ENCODE measurements at places on chromosomes 7 and 10.

DNA sequence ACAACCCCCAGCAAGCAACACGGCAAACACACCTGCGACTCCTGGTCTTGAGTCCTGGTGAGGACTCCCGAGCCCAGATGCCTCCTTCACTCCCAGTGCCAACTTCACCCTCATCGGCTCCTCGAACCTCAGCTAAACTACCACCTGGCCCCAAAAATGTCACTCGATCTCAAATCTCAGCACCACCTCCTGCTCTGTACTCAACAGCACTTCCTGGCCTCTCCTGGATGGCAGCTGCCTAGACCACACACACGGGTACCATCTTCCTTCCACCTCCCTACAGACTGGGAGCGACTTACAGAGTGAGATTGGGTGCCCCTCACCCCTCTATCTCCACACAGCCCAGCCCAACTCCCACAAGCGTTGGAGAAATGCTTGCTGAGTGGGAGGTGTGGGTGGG is 123.9 kb upstream of the MGMT start:
- no peak for DNase-seq

DNA sequence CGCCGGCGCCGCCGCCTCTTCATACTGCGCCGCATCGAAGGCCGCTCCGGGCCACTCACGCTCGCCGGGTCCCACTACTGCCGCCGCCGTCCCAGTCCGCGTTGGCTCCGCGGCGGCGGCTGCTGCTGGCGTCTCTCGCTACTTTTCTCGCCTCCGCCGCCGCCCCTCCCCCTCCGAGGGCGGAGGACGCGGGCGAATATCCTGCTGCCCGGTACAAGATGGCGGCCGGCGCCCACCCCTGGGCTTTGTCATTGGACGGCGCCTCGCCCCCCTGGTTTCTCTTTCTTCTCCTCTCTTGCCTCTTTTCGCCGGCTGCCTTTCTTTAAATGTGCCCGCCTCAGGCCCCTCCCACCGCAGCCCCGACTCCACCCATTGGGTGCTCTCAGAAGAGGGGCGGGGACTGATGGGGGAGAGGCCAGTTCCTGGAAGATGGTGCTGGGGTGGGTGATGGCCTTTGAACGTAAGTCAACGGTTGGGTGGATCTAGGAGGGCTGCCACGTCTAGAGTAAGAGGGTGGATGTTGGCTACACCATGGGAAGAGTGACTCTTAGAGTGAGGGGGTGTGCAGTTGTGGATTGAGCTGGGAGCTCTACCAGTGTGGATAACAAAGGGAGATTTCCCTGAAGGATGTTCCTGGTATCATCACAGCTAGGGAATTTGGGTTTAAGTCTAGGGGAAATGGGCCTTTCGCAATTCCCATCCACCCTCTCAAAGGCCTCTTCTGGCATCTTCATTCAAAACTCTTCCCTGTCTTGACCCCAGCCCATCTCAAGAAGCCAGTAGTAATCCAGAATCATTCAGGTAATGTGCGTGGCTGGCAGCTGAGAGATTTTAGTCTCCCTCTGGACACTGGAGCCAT is at the start of gene CCDC71L:
Gene CCDC71L, minus strand, starts transcription at position 297 of the 859 bp plus-strand sequence. Its CDS starts 262 bp downstream, at position 35.
- peak; percentile 92 for DNase-seq

GRCh38 chr7:7861211-7861633 is 107.4 kb upstream of the GLCCI1 start:
- no peak for DNase-seq

GRCh38 chr10:91418416-91418815 is 8.3 kb downstream of the HECTD2 start:
- DNase-seq, result no peak

- no peak for DNase-seq
Measured at GRCh38 chr7:77897004-77897547, 98.5 kb downstream of the PHTF2 start.

DNA sequence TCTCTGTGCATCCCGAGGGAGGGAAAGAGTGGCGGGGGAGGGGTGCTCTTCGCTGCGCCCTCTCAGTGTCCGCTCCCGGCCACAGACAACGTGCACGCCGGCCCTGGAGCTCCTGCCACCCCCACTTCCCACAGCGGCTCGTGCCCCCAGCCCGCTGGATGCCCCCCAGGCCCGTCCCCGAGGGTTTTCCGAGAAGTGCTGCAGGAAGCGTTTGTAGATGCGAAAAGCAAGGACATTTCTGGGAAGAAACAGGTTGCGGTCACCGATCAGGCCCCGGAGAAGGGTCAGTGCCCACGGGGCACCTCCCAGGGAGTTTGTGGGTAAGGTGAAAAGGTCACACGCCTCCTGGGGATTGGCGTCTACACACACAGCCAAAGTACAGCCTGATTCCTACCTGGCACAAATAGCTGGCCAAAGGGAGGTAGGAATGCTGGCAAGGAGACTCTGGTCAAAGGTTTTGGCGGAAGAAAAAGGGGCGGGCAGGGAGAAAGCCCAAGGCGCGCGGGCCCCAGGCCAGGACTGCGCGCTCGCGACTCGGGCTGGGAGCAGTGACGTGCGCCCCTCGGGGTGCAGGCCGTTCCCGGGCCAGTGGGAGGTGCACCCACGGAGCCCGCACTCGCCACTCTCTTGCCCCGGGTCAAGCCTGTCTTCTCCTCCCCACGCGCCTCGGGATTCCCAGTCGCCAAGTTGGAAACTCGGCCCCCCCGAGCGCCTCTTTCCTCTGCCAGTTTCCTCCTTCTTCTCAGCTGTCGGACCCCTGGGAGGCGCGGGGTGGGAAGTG is 1.5 kb upstream of the NRP1 start:
- no peak for DNase-seq

GRCh38 chr7:123275036-123275753 is 75.4 kb upstream of the SLC13A1 start:
- no peak for DNase-seq

GRCh38 chr7:16561943-16562342 is 35.3 kb downstream of the LRRC72 start:
- no peak for DNase-seq

- no peak for DNase-seq
Measured at GRCh38 chr7:37504801-37505200, 56.1 kb upstream of the ELMO1 start.

- no peak for DNase-seq
Measured at GRCh38 chr7:148991536-148991935, 36.8 kb downstream of the PDIA4 start.

- no peak for DNase-seq
Measured at GRCh38 chr10:74669210-74669609, 157.2 kb upstream of the KAT6B start.

DNA sequence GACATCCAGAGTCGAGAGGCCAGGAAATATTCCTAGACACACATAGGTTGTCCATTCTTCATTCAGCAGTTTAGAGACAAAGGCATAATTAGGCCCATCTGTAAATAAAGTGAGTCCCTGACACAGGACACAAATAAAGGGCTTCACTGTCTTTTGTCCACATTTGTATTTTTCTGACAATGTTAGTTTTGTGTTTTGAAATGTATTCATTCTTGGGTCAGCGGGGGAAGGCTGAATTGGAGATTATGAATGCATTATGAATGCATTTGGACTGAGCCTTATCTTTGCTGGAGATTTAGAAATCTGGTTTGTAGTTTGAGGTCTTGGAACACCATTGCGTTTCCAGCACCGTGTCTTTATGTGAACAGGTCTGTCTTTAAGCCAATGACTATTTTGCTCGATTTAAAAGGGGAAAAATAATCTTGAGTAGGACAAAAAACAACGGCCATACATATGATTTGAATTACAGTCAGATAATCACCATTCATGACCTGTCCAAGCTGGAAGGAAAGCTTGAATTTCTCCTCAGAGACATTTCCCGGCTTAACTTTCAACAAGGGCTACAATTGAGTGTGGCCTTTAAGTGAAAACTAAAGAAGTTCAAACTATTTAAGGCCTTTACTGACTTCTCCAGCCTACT is 334.8 kb downstream of the WDR11 start:
- DNase-seq, result no peak

GRCh38 chr7:1242256-1242605 is 9.6 kb downstream of the UNCX start:
- DNase-seq, result no peak

GRCh38 chr7:45592230-45592991 is 18.2 kb downstream of the ADCY1 start:
- no peak for DNase-seq

GRCh38 chr10:103958996-103959395 is 7.9 kb upstream of the SLK start:
- no peak for DNase-seq

GRCh38 chr10:79069325-79070080 is 737 bp downstream of the ZMIZ1 start:
- peak; percentile 36 for DNase-seq

GRCh38 chr10:132878091-132878729 is 64.2 kb downstream of the CFAP46 start:
- no peak for DNase-seq

DNA sequence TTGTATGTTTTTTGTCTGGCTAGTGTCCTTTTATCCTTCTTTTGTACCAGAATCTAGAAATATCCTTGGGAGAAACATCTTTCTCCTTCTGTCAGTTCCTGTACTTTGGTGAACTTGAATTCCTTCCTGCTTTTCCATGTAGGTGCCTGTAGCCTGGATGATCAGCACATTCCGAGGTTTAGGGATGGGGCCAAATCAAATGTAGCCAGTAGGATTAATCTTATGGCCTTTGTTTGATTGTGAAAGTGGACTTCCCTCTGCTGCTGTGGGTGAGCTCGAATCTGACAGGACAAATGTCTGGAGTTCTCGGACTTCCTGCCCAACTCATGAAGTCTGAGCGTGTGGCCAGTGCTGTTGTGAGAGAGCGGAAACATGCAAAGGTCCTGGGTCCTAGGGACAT is 33.2 kb upstream of the NAMPT start:
- no peak for DNase-seq

GRCh38 chr10:58278274-58278961 is 9.5 kb downstream of the CISD1 start:
- no peak for DNase-seq

DNA sequence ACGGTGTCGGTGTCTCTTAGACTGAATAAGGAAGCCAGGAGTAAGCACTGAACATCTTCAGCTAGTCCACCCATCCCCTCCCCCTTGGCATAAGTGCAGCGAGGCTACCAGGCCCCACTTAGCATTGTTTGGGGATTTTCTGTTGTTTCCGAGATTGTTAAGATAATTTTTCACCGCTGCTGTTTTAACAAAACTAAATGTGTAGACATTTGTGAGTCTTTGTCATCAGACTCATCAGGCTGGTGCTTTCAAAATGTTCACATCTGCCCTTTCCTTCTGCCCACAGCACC is 21.0 kb upstream of the GOT1 start:
- DNase-seq, result no peak

DNA sequence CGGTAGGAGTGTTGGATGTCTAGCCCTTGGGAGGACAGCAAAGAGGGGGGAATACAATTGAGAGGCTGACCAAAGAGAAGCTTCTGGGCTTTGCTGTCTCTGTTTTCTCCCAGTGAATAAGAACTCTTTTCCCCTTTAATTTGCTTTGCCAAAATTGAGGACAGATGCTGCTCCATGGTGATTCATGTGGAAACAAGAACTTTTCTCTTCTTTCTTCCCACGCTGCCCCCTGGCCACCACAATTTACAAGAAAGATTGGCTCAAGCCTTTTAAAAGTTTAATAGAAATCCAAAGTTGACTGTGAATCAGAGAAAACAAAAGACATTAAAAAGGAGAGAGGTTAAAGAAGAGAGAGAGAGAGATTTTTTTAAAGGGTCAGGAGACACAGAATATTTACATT is 49.0 kb downstream of the PRR15 start:
- no peak for DNase-seq

- peak; percentile 50 for DNase-seq
Measured at GRCh38 chr7:618539-619367, 99.1 kb upstream of the PDGFA start.

DNA sequence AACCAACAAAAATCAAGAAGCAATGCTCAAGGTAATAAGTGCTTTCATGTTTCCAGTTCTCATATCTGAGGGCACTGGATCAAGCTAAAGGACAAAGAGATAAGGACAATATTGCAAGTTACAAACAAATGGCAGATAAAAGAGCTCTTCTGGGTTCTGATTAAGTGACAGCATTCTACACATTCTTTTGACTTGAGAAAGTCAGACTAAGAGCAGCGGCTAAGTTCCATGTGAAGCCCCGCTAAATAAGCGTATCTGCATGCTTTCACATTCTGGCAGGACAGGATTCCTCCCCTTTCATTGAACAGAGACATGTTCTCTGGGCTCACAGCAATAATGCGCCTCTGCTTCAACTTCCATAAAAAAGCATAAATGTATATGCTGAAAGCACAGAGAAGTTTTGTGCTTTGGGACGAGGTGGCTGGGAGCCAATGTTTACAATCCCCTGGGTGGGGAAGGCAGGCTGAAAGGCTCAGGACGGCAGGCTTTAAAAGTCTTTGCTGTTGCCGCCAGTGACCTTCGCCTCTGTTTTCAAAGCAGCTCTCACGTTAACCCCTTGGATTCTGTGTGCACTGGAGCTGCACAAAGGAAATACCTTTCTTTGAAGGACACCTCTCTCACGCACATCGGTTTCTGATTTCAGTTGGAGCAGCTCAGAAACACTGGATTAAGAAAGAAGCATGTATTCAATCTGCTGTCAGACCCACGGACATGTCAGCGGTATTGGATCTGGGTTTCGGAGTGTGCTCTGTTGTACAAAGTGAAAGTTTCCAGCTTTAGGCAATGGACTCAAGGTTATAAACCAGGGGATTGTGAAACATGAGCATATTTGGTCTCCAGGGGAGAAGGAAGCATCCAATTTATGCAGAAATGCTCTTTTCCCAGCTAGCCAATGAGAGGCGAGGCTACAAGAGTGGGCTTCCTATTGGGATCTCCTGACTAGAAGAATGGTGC is 105.4 kb upstream of the FAM133B start:
- DNase-seq, result no peak
